ENCODE measurements at places on chromosomes 2 and 18.

DNA sequence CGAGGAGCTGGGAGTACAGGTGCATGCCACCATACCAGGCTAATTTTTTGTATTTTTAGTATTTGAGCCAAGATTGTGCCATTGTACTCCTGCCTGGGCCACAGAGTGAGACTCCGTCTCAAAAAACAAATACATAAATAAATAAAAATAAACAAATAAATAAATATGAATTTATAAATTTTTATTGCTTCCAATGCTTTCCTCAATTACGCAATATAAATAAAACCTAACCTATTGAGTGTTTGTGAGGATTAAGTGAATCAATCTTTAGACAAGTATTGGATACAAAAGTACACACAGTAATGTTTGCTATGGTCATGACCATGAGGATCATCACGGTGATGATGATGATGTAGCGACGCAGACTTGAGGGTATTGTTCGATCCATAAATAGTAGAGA, 257.4 kb downstream of the ASXL3 start:
- DNase-seq, result no peak

DNA sequence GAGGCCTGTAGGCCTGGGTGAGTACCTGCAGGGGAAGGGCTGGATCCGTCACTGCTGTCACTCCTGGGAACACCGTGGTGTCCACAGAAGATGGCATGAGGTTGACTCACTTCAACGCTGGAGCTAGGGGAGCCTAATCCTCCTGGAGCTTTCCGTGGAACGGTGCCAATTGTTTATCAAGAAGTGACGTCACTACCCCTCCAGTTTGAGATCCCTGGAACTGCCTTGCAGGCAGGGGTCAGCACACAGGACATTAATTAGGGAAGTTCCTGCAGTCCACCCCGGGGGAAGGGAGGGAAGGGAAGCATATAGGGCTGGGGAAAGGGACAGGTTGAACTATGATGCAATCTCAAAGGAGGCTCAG, 408.6 kb downstream of the GALR1 start:
- DNase-seq, result no peak

DNA sequence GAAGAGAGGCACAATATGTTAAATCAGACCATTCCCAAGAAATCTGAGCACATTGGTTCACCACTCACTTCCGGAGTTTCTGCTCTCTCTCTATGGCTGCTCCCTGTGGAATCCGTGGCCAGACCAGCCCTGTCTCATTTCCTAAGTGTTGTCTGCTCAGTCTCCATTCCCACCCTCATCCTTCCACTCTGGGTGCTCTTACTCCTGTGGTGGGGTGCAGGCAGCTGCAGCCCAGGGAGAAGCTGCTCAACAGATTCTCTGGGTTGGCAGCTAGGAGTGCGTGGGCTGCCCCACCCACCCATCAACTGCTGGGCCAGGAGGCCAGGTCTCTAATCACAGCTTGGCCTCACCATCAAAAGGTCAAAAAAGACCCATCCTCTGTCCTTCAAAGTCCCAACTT, 98.3 kb downstream of the ARL4C start:
- DNase-seq, result no peak

DNA sequence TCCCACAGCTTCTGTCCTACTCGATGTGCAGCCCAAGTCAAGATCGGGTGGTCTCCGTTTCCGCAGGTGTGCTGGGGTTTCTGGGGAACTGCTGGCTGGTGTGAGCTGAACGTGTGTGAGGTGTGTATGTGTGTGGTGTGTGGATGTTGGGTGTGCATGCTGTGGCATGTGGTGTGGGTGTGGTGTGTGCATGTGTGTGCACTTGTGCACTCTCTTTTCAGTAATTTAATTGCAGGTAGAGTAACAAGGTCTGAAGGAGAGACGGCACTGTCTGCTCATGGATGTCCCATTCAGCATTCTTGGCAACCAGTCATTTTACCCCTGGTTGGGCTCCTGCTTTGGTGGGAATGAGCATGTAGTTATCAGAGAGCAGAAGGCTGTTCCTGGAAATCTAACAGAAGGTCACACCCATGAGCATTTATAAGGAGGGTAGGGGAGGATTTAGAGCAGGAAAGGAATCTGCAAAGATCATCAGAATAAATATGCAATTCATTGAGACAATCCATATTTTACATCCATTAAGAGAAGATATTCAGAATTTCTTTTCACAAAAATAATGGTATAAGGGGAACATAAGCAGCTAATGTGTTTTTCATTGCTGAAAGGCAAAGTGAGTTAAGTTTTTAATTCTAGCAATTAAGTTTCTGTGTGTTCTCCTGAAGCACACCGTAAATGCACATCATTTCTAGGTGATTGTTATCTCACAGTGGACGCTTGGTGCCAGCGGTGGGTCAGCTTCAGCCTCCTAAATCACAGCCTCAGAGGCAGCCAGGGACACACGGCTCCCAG, 60.7 kb downstream of the ADI1 start:
- no peak for DNase-seq

- DNase-seq, result no peak
Measured at GRCh38 chr2:59737299-59737698, 816.2 kb downstream of the BCL11A start.

- DNase-seq, result no peak
Measured at GRCh38 chr2:68925295-68925896, 27.3 kb downstream of the GKN2 start.

DNA sequence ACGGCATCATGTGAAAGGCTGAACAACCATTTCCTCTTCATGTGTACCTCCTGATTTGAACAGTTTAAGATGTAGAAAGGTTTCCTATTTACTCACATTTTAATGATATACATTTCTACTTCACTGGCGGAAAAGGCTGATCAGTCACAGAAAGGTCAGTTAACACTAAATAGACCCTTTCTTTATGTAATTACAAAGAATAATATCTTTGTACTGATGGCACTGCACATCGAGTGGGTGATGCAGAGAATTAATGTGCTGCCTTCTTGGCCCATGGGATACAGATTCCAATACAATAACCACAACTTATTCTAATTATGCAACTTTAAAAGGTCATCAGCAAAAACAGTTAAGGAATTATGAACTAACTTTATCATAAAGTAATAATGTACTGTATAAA, 328.5 kb upstream of the KLHL14 start:
- no peak for DNase-seq

GRCh38 chr2:178827739-178828485, 20.7 kb upstream of the TTN start:
- no peak for DNase-seq

- DNase-seq, result no peak
Measured at GRCh38 chr2:240655931-240656886, 26.5 kb downstream of the AQP12B start.

- no peak for DNase-seq
Measured at GRCh38 chr18:44502790-44503189, 177.9 kb upstream of the SETBP1 start.

GRCh38 chr2:75090770-75091515, 108.4 kb downstream of the TACR1 start:
- DNase-seq, result no peak

- DNase-seq, result no peak
Measured at GRCh38 chr2:44562737-44563136, 201.0 kb downstream of the CAMKMT start.

DNA sequence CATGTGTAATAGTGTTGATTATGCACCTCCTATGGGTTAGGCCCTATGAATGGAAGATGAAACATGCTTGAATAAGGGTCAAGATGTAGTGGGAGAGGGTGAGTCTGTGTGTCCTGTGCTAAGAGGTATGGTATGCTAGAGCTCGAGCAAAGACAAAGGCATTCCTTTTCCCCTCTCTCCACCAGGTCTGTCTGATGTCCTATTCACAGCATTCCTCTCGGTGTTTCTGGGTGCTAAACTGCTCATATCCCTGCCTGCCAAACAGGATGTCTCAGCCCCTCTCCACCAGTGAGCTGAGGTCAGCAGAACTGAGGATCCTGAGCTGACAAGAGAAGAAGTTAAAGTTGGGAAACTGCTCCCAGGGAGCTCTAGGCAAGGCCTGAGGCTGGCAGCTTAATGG, 344.9 kb downstream of the TSN start:
- no peak for DNase-seq

GRCh38 chr2:60422826-60423483, 130.5 kb downstream of the BCL11A start:
- no peak for DNase-seq

DNA sequence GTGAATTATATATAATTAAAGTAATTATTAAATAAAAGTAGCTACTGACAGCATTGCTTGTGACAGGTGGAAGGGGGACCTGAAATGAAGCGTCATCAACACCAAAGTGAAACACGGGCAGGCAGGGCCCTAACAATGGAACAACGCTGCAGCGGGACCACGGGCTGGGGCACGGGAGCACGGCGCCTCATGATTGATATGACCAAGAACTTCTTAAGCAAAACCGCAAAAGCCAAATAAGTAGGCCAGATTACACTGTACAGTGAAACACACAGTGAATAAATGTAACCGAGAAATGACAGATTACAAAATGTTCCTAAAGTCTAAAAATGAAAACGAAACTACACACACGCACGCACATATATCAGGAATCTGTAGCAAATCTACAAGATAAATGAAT, 81.4 kb downstream of the SNTG2 start:
- DNase-seq, result no peak

DNA sequence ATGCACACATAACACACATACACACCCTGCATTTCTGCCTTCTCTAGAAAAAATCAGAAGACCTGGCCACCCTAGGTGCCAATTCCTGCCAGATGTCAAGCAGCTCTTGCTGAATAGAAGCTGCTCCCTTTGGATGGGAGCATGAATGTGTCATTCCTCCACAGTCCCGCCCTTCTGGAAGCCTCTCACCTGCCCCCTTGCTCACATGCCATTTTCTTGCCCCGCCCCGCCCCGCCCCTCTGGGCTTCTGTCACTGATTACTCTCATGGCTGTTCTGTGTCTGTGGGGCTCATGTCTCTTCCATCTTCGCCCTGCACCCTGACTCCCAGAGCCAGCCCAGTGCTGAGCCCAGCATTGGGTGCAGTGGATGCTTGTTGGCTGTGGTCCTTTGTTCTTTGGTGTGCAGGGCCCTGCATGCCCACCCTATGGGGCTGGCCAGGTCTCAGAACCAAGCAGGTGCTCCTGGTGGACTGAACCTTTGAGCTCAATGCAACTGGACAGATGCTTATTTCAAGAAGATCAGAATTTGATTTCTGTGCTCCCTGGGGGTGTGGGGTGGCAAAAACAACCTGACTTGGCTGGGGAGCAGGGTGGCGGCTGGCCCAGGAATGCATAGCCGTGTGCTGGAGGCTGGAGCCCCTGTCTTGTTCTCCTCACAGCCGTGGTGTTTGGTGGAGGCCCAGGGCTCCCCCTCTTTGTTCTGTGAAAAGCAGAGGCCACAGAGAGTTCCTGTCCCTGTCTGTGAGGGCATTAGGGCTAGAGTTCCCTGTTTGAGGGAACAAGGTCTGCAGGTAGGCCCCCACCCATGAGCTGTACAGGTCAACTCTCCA, 140.6 kb upstream of the GLI2 start:
- DNase-seq, result no peak

DNA sequence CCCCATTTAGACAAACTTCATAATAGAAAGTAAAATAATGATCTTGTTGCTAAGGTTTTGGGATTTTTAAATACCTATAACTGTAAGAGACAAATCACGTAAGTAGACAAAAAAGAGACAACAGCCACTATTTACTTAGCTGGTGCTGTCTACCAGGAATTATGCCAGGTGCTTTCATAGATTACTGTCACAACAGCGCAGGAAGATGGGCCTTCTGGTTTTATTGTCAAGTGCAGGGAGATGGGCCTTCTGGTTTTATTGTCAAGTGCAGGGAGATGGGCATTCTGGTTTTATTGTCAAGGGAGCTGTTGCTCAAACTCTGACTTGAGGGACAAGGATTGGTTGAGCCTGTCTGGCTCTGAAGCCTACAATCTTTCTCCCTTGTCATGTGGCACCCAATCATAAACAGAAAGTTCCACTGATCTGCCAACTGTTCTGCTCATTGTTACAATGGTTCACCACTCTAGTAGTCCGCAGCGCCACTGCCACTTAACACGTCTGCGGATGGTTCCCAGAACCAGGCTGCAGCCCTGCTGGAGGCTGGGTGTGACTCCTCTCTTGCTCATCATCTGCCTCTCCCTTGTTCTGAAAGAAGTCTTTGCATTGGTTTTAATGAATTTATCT, 95.0 kb downstream of the RNF144A start:
- no peak for DNase-seq

DNA sequence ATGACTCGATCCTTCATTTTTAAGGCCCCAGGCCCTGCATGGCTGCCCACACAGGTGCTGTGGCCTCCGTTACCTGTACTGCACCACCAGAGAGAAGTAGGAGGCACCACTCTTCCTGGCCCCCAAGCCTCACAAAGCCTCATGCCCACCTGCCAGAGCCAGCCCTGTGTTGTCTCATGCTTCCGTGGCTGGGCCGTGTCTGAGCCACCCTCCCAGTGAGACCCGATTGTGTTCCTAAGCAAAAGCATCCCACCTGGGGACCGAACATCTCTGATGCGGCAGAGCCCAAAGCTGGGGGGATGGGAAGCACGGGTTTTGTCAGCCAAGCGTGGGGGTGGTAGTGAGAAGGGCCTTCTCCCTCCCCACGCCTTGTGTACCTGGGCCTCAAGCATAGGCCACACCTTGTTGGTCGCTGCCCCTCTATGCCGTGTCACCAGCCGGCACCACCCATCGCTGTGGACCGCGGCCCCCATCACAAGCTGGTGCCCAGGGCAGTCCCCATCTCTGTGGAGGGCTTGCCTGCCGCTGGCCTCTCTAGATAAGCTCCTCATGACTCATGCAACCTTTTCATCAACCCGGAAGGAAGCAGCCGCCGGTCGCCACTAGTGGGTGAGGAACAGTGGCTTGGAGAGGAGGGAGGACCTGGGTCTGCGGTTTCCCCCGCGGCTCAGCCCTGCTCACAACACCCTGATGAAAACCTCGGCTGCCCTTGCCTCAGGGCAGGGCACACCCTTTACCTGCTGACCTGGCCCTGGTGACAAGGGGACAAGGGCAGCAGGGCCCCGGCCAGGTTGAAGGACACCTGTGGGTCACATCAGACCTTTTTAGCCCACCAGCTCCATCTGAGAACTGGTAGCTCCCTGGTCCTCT, 2.7 kb upstream of the RNPEPL1 start:
- DNase-seq, result peak; percentile 50

DNA sequence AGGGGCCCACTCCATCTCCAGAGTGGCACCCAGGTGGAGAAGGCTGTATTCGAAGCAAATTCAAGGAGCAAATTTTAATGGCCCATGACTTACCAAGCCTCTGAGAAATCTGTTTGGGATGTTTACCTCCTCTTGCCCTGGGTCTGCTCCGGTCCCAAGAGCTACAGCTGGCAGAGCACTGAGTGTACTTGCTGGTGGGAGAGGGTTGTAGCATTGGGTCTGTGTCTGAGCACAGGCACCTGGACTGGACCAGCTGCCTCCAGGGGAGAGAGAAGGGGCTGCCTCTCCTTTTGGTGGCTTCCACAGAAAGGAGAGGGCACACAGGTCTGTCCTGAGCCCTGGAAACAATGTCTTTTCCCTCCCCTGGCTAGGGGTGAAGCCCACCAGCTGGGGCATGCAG, 9.8 kb downstream of the EN1 start:
- no peak for DNase-seq

GRCh38 chr2:174716785-174717184, 47.5 kb downstream of the CHRNA1 start:
- no peak for DNase-seq

Measured in mesothelial cell of epicardium (in vitro differentiated cells).